Activated naive CD8-positive, alpha-beta T cell treated with anti-CD3 and anti-CD28 coated beads for 36 hours (primary cell): ENCODE measurements at places on chromosomes 16 and 17. TPM values are rescaled to one million over a fixed set of nuclear protein-coding genes. Genes with fewer than 3 reads are reported as not detected.

The HSD17B2 gene
- not detected for total RNA-seq

The SMIM36 gene
- total RNA-seq = not detected

GRCh38 chr16:56792967-56793366 is 63.0 kb downstream of the NUP93 start:
- no peak overlapping the region for H3K4me3 ChIP-seq
- no peak for DNase-seq
- peaks cover 2% of the 10 kb centered on the region for H3K36me3 ChIP-seq
- no peaks in the 10 kb centered on the region for H3K27me3 ChIP-seq
- no peak overlapping the region for H3K27ac ChIP-seq
- H3K4me1 ChIP-seq = no peaks in the 10 kb centered on the region

DNA sequence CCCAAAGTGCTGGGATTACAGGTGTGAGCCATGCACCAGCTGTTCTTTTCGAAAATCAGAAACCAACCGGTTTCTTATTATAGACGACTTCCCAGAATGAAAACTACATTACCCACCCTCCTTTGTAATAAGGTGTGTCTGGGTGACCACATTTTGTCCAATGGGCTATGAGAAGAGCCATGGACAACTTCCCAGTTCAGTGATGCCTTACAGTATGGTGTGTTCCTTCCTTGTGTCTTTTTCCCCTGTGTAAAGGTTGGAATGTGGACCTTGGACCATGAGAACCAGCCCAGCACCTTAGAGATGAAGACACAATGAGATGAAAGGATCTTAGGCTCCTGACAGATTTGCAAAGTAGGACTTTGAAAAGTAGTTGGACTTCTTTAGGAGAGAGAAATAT is 85.0 kb upstream of the ATF7IP2 start:
- H3K27ac ChIP-seq = no peak overlapping the region
- H3K36me3 ChIP-seq = no peaks in the 10 kb centered on the region
- no peak overlapping the region for H3K4me3 ChIP-seq
- DNase-seq = no peak
- H3K27me3 ChIP-seq = no peaks in the 10 kb centered on the region

GRCh38 chr17:77318491-77319210 is 177.9 kb downstream of the SEC14L1 start:
- peak overlapping the region; percentile 89 for H3K27ac ChIP-seq
- H3K4me1 ChIP-seq = peaks cover 22% of the 10 kb centered on the region
- H3K36me3 ChIP-seq = no peaks in the 10 kb centered on the region
- H3K27me3 ChIP-seq = no peaks in the 10 kb centered on the region
- DNase-seq = no peak

The NOD2 gene
- total RNA-seq = 1.2 TPM

The SLC47A1 gene
- not detected for total RNA-seq

GRCh38 chr17:69218986-69219385 is 9.6 kb downstream of the ABCA10 start:
- no peaks in the 10 kb centered on the region for H3K27me3 ChIP-seq
- no peak overlapping the region for H3K27ac ChIP-seq
- H3K36me3 ChIP-seq = peaks cover 5% of the 10 kb centered on the region
- DNase-seq = no peak
- peaks cover 7% of the 10 kb centered on the region for H3K4me1 ChIP-seq

- H3K27ac ChIP-seq = no peak overlapping the region
- DNase-seq = no peak
- H3K36me3 ChIP-seq = peaks cover 50% of the 10 kb centered on the region
- H3K4me1 ChIP-seq = peaks cover 12% of the 10 kb centered on the region
- H3K4me3 ChIP-seq = no peak overlapping the region
- no peaks in the 10 kb centered on the region for H3K27me3 ChIP-seq
Observed at GRCh38 chr17:80346498-80347275, 68.3 kb upstream of the ENDOV start.

The CHD9NB gene
- total RNA-seq = not detected

DNA sequence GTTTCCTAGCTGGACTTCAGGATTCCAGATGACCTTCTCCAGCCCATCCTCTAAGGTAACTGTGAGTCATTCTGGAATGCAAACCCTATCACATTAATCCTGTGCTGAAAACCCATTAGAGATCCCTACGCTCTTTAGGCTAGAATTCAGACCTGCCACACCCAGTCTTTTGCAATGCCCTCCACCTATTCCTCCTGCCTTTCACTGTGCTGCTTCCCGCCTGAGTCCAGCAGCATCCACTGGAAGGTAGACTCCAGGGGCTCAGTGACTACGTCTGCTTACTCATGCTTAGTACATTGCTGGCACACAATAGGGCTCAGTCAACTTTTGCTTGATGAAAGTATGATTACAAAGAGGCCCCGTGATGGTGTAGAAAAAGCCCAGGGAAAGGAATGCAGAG is 121.1 kb downstream of the SPACA3 start:
- H3K27ac ChIP-seq = no peak overlapping the region
- H3K36me3 ChIP-seq = no peaks in the 10 kb centered on the region
- DNase-seq = no peak
- H3K4me1 ChIP-seq = no peaks in the 10 kb centered on the region

- peaks cover 7% of the 10 kb centered on the region for H3K4me1 ChIP-seq
- H3K27ac ChIP-seq = no peak overlapping the region
- H3K27me3 ChIP-seq = no peaks in the 10 kb centered on the region
Observed at GRCh38 chr16:24041834-24042631, 206.2 kb downstream of the PRKCB start.

GRCh38 chr17:8019166-8019565 is 16.8 kb downstream of the GUCY2D start:
- H3K4me1 ChIP-seq = peaks cover 7% of the 10 kb centered on the region
- H3K27ac ChIP-seq = no peak overlapping the region
- peaks cover 37% of the 10 kb centered on the region for H3K27me3 ChIP-seq
